ENCODE measurements at places on chromosomes 3 and 15.

DNA sequence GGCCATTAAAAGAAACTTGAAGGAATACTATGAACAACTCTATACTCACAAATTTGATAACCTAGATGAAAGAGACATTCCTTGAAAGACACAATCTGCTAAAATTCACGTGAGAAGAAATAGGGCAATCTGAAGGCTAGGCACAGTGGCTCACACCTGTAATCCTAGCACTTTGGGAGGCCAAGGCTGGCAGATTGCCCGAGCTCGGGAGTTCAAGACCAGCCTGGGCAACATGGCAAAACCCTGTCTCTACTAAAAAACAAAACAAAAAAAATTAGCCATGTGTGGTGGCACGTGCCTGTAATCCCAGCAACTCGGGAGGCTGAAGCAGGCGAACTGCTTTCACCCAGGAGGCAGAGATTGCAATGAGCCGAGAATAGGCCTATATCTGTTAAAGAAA lies 104.8 kb downstream of the HES1 start:
- ATAC-seq: no peak

DNA sequence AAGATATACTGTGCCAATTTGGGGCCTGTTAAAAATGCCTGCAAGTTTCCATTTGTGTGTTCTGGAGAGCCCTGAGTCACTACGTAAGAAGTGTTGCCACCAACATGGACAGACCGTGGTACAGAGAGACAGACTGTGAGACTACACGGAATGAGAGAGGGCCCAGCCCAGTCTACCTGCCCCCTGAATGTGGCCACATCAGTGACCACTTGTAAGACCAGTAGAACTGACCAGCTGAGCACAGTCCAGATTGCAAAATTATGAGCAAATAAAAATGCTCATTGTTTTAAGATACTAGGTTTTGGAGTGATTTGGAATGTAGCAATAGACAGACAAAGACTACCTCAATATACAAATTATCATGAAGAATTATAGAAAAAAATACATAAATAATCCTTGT lies 42.0 kb downstream of the ATR start:
- ATAC-seq: no peak

- no peak for ATAC-seq
Observed at GRCh38 chr3:43998370-43998835, 243.3 kb upstream of the TOPAZ1 start.

GRCh38 chr15:94509259-94509658 lies 277.9 kb downstream of the MCTP2 start:
- no peak for ATAC-seq

- ATAC-seq: no peak
Observed at GRCh38 chr15:88438181-88438580, 29.0 kb downstream of the MRPL46 start.

- ATAC-seq: peak; percentile 39
Observed at GRCh38 chr3:122560680-122561079, 3.4 kb downstream of the PARP9 start.
